Suppressor macrophage (primary cell): ENCODE measurements at places on chromosomes 5 and 9.
A peak's percentile ranks its signal among the peaks of the same experiment; 100 is the strongest.

DNA sequence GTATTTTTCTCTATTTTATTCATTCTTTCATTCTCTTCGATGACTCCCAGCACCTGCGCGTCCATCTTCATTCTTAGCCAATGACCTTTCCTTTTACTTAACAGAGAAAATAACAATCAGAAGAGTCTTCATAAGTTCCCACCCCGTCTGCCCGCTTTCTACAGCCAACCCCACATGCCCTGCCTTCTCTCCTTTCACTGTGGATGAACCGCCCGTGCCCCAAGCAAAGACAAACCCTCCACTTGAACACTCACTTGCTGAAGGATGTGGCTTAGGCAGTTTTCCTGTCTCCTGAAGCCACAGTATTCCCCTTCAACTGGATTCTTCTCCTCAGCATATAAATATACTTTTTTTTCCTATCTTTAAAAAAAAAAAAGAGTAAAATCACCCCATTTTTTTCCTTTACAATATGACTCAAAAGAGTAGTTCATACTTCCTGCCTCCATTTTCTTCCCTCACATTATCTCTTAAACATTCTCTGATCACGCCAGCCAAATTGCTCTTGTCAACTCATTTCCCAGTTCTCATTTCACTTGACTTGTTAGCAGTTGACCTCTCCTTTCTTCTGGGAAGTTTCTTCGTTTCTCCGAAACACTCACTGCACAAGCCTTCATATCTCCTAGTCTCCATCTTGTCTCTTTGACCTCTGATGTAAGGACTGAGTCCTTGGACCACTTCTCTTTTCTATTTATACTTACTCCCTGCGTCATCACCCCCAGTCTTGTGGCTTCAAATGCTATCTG is 11.1 kb downstream of the NIPSNAP3B start:
- DNase-seq = peak; percentile 77

DNA sequence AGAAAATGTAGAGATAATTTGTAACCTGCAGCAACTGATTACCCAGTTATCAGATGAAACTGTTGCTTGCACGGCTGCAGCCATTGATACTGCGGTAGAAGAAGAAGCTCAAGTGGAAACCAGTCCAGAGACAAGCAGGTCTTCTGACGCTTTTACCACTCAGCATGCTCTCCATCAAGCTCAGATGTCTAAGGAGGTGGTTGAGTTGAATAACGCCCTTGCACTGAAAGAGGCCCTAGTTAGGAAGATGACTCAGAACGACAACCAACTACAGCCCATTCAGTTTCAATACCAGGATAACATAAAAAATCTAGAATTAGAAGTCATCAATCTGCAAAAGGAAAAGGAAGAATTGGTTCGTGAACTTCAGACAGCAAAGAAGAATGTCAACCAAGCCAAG is 1.7 kb downstream of the KIF4B start:
- DNase-seq = no peak

- no peak for DNase-seq
These were observed 13.8 kb upstream of the ERGIC1 start for GRCh38 chr5:172820046-172820767.

DNA sequence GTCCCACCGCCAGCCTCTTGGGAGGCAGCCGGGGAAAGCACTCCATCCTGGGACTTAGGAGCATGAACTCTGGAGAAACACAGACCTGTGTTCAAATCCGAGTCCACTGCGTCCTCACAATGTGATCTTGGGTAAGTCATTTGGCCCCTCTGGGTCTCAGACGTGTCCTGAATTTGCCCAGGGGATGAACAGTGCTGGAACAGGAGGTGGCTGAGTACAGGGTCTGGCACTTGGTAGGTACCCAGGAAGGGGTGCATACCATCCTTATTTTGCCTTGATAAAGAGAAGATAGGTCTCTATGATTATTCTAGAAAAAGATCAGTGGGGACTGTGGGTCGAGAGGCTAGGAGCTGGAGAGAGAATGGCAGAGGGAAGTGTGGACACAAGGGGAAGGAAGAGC is 135.7 kb downstream of the FGF18 start:
- DNase-seq = no peak

DNA sequence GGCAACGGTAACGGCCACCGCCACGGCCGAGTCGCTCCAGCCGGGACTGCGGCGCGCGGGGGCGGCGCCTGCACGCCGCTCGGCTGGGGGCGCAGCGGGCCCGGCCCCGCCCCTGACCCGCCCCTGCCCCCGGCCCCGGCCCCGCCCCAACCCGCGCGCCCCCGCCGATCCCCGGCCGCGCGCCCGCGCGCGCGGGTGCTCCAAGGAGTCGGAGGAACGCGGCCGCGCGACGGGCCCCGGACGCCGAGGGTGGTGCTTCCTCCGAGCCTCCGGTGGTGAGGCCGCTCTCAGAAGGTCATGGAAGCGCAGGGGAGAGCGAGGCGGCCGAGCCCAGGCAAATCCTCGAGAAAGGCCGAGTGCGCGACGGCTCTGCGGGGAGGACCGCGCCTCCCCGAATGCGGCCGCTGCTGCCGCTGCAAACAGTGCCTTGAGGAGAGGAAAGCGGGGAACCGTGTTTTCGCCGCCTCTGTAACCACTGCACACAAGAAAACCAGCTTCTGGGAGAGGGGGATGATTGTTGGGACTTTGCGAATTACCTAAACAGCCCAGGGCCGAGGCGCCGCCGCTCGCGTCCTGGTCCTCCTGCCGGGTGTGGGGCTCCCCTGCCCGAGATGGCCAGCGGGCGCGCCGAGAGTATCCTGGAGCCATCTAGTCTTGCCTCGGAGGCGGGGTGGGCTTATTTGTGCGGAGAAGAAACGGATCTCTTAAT is at the start of gene LIFR:
Gene LIFR (minus strand): TSS at position 48 of the 709 bp plus-strand sequence. CDS start 25,999 bp downstream, outside the sequence.
- peak; percentile 9 for DNase-seq
